SJCRH30 (cell line): ENCODE measurements at places on chromosomes 4 and X. TPM values are rescaled to one million over a fixed set of nuclear protein-coding genes. Genes with fewer than 3 reads are reported as not detected.

Gene JADE1
- total RNA-seq = 23.2 and 27.5 TPM in 2 replicates

Gene UGT2B15
- total RNA-seq = not detected in 2 replicates

Gene OTUD5
- 17.0 and 19.2 TPM in 2 replicates for total RNA-seq

Gene USP26
- total RNA-seq = not detected in 2 replicates

Gene METAP1
- total RNA-seq = 78.0 and 88.5 TPM in 2 replicates

Gene NIPAL1
- total RNA-seq = 0.04 and 0.05 TPM in 2 replicates

Gene BMX
- total RNA-seq = 0.05 and 0.08 TPM in 2 replicates

Gene NSG1
- not detected in 2 replicates for total RNA-seq

Gene TMSB15A
- total RNA-seq = 307 and 367 TPM in 2 replicates

Gene USP51
- 1.2 and 1.8 TPM in 2 replicates for total RNA-seq
